ENCODE measurements at places on chromosomes 6 and 20.

GRCh38 chr20:11826334-11826733 is 91.4 kb upstream of the BTBD3 start:
- DNase-seq = no peak

GRCh38 chr6:85568411-85568810 is 25.2 kb downstream of the SNX14 start:
- no peak for DNase-seq

GRCh38 chr6:141744971-141745370 is 387.8 kb upstream of the GJE1 start:
- no peak for DNase-seq

DNA sequence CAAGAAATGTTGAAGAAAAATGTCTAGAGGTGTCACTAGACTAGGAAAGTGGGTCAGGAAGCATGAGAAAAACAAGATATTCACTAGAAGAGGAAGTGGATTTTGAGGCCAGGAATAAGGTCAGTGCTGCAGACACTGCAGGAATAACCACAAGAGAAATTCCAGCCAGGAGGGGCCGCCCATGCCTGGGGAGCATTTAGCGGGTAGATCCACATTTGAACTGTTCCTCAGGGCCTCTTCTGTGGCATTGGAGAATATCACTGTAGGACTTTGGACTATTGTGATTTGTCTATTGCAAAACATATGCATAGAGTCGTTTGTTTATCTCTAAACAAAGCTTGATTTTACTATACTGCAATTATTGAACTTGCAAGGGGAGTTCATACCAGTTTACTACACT is 49.6 kb upstream of the CCDC28A start:
- no peak for DNase-seq

DNA sequence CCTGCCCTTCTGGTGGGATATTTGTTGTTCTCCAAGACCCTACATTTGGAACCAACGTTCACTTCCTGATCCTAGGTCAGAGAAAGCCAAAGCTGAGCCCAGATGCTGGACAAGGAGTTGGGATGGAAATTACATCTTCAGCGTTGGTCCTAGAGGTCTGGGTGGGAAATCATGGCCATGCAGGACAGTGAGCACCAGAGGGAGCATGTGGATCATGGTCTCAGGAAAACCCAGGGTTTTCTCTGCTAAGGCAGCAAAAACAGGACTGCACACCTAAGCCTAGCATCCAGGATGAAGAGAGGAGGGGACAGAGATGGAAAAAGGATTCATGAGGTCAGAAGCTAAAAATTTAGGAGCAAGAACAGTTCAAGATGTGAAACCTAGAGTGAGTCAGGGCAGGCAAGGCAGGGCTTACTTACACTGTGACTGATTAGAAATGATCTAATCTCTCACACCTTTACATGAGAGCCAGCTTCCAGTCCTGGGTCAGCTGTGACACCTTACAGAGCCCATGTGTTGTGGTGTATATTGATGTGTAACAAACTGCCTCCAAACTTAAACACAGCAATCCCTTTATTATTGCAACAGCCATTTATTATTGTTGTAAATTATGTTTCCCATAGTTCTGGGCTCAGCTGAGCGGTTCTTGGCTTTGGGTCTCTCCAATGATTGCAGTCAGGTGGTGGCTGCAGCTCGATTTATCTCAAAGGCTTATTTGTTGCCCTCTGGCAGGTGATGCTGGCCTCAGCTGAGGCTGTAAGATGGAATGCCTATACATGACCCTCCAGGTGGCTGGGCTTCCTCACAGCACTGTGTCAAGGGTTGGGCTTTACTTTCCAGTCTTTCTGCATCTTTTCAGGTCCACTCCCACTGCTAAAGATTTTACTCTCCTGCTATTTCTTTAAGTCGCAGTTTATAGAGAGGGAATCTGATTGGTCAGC is 6.5 kb downstream of the C20orf202 start:
- no peak for DNase-seq

DNA sequence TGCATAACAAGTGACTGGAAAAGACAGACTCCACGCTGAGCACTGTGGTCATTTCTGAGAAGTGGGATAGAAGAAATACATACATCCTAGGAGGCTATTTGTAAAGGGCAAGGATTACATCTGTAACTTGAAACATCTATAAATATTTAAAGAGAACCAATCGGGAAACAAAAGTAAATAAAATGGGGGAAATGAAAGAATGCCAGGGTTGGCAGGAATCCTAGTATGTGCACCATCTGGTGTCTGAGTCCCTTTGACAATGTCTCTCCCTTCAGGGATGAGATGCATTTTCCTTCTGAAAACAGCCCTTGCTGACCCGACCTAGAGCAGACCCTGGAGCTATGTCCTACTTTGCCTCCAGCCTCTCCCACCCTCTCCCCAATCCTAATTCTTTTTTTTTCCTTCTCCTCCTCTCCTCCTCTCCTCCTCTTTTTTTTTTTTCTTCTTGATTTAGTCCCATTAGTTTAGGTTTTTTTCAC is 53.2 kb downstream of the VSTM2L start:
- no peak for DNase-seq

GRCh38 chr20:21514553-21515251 is 838 bp upstream of the NKX2-2 start:
- DNase-seq = no peak

GRCh38 chr6:120219339-120219738 is 869.8 kb upstream of the MAN1A1 start:
- DNase-seq = no peak

DNA sequence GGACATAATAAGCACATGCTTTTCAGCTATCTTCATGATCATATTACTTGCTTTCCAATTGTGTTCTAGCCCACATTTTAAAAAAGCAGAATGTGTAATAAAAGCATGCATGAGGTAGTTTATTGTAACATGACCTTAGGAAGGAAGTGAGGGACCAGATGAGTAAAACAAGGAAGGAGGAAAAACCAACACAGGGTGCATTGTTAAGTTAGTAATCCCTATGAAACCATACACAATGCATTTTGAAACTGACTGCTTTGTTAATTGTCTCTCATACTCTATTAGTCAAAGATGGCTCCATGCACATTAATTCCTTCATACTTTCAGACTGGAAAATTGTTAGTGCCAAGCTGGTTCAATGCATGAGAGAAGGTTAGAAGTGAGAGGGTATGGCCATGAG is 37.7 kb upstream of the CENPW start:
- DNase-seq = no peak

DNA sequence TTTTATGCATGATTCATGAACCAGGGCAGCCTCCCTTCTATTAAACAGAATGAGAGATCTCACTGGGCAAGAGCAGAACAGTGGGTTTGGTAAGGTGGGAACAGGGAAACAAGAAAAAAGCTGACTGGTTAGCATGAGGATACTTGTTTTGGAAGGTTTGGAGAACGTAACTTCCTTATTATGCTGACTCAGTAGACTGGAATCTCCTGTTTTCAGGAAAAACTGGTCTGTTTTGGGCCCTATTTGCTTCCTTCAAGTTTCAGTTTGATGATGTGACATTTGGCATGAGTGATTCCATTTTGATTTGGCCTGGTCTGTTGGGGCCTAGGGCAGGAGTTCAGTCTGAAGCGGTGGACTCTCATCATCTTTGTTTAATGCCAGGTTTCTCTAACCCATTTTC is 172.0 kb downstream of the MYLK4 start:
- no peak for DNase-seq

DNA sequence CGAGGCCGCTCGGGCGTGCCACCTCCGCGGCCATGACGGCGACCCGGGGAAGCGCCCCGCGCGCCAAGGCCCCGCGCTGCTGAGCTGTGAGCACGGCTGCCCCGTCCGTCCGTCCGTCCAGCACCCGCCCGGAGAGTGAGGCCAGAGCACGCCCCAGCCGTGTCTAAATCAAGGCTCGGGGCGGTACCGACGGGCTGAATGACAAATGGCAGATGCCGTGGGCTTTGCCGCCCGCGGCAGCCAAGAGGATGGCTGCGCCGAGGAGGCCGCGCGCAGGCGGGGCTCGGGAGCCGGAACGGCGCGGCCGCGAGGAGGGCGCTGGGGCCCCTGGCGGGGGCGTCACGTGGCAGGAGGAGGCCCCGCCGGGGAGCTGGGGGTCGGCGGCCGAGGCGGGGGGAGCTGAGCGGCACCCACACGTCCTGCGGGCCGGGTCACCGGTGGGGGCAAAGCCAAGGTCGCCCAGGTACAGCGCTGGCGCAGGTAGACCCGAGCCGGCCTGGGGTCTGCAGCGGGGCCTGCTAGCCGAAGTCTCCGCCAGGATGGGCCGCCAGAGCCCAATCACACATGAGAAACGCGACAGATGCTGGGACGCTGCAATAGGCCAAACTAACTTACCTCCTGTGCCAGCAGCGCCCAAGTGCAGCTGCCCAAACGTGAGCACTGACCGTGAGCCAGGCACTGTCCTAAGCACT is at the start of gene PLAGL1:
TSS of gene PLAGL1 (minus strand) at position 140 of the 692 bp plus-strand sequence. CDS start 60,123 bp downstream, outside the sequence.
- no peak for DNase-seq

DNA sequence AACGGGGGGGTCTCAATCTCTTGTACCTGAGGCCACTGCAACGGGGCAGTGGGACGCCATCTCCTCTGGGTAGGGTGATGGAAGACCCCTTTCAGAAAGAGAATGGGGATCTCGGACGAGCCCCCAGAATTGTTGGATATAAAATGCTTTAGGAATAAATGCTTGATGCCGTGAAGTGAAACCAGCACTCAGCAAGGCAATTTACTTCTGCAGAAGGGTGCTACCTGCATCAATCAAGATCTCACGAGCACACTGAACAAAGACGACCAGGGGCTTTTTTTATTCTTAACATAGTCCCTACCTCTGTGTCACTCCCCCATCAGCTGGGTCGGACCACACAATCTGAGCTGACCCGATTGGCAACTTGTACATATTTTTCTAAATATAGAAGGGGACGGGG is 203.6 kb upstream of the TBX18 start:
- no peak for DNase-seq

DNA sequence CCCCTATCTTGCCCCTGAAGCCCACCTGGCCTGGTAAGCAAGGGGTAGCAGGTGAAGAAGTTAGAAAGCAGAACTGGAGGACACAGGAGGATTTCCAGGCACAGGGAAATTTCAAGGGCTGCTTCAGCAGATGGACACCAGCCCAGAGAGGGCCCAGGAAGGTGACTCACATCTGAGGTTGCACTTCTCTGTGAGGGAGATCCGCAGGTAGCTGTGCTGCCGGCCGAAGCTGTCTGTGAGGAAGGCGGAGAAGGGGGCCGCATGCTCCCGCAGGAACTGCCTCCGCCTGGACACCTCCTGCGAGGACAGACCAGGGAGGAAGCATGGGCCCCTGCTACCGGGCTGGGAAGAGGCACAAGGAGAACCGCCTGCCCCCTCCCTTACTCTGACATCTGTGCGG is 7.1 kb downstream of the MOCS1 start:
- no peak for DNase-seq

GRCh38 chr20:63833776-63834490 is 2.9 kb upstream of the ZBTB46 start:
- DNase-seq = no peak

DNA sequence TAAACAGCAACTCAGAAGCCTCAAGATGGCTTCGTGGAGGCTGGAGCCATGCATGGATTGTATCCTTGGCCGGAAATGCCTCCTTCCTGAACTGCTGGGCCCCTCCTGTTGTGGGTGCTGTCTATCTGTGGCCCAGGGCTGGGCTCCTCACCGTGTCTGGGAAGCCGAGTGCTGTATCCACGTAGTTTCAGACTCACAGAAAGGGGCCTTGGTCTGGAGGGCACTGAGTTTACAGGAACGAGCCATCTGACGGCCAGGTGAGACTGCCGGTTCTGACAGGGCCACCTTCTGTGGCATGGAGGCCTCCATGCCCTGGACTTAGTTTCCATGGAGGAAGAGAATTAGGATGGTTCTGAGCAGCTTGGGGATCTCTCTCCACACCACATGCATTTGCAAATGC is 142.2 kb downstream of the ERMARD start:
- no peak for DNase-seq

- DNase-seq = no peak
Observed at GRCh38 chr6:140579918-140580317, 1205.5 kb upstream of the CITED2 start.

DNA sequence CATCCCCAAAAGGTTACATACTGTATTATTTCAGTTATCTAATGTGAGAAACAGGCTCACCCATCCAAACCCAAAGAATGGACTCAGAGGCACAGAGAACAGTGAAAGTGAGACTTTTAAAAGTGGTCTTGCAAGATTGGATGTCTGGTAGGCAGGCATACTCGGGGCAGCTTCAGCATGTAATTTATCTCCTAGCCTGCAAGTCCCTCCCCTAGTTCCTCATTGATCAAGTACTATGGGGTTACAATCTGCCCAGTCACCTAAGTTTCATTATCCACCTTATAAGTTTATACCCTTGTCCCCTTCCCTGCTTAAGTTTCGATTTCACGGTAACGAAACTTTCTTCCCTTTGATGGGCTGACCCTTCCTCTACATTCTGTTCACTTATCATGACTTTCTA is 20.8 kb upstream of the ZNF451 start:
- DNase-seq = no peak

DNA sequence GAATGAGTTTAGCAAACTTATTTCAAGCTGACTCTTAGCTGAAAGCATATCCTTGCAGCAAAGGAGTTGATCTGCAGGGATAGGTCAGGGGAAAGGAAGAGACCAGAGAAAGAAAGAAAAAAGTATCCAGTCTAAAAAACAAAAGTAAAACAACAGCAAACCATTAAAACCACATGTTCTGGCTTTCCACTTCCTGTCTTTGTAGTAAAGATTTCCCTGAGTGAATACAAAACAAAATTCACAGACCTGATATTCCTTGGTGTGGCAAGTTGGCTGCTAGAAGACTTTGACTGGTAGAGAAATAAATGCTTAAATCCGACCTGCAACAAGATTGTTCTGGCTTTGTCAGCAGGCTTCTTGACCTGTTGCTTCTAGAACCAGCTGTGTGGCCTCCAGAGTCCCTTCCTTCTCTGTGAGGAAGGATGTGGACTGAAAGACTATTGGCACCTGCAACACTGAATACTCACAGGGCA is 23.4 kb upstream of the MCM3 start:
- DNase-seq = no peak

DNA sequence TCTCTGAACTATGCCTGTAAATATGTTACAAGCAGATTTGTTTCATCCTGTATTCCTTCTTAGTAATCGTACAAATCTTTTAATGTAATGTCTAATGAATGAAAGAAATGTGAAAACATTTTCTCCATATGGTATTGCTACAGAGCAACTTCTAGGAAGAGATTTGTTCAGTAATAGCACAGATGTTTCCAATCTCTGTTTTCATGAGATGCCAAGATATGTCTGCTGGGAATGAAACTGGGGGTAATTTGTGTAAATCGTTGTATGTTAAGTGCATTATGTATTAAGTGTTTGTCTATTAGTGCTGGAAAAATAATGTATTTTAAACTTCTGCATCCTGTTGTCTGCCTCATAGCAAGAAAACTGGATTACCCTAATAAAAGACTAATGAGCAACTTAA is 722.2 kb upstream of the EYS start:
- DNase-seq = no peak

GRCh38 chr6:20575125-20575524 is 40.9 kb downstream of the CDKAL1 start:
- DNase-seq = no peak

Data from stimulated activated CD4-positive, alpha-beta T cell treated with anti-CD3 and anti-CD28 coated beads, Interleukin-1b, Interleukin-23, amount 100 ng/mL, for 1 hour (primary cell).